ENCODE measurements at places on chromosomes 2 and 18.

DNA sequence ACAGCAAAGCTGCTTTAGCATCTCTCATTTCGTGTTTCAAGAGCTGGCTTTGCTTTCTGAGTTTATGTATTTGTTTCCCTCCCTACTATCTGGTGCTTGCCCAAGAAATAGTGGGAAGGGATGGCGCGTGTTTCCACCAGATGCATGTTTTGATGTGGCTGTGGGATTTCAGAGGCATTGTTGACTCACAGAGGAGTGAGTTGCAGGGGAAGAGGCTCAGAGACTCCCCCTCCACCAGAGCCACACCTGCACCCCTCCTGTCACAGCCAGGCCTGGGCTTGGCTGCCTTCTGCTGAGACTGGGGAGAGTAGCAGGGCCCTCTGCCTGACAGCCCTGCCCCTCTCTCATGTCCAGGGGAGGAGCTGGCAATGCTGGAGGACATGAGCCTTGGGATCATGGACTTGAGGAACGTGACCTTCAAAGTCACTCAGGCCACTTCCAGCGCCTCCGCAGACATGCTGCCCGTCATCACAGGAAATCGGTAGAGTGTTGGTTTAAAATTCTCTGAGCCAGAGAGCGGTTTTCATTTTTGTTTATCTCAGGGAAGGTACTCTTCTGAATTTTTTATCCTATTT is 42.9 kb downstream of the COA5 start:
- DNase-seq: no peak

DNA sequence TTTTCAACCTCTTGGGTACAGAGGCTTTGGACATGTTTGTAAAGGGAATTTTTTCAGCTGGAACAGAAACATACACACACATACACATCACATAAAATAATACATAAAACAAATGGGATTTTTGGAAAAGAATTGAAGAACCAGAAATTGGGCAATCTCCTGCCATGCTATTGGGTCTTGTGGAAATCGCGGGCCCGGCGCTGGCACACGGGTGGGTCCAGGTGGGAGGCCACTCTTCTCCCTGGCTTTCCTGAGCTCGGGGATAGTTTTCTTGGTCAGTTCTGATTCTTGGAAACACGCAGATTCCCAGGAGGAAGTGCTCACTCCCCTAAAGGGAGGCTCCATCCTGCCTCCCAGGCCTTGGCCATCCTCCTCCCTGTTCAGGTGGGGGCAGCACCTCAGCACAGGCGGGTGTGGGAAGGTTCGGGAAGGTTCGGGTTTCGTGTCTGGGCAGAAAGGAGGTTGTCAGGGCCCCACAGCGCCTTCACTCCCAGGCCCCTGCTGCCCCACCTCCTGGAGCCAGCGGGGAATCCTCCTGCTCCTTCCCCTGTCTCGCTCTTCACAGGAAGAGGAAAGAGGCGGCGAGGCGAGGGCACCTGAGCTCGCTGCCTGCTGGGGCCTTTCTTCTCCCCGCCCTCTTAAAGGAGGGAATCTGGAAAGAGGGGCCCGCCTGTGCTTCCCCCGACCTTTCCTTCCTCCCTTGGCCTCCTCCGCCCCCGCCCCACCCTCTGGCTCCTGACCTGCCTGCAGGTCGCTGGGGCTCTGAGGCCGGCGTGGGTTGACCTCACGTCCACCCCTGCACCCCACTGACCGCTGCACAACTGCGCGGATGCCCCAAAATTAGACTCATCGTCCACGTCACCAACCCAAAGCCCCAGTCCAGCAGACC is 97.8 kb upstream of the PXDN start:
- no peak for DNase-seq

DNA sequence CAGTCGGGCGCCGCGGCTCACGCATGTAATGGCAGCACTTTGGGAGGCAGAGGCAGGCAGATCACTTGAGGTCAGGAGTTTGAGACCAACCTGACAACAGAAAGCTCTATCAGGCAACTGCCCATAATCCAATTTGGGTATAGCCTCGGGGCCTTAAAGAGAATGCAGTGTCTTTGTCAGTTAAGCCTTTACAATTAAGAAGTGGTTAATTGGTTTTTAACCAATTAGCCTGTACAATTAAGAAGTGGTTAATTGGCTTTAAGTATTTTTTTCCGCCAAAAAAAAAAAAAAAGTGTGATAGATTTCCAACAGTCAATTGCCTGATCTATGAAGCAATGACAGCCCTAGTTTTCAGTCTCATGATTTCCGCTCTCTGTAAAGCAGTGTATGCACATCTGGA is 74.6 kb upstream of the NARS1 start:
- no peak for DNase-seq

- no peak for DNase-seq
Measured at GRCh38 chr18:26618135-26618534, 69.8 kb upstream of the KCTD1 start.

DNA sequence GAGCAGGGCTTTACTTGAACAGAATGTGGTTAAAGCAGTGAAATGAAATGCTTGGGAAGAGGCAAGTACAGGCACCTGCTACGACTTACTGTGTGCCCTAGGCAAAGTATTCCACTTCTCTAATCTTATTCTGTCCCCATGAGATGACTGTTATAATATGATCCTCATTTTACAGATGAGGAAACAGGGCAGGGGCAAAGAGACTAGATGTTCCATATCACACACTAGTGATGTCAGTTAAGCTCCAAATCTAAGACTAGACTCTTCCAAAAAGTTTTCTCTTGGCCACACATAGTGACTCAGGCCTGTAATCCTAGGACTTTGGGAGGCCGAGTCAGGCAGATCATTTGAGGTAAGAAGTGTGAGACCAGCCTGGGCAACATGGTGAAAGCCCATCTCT is 235.0 kb downstream of the SETBP1 start:
- DNase-seq: no peak

DNA sequence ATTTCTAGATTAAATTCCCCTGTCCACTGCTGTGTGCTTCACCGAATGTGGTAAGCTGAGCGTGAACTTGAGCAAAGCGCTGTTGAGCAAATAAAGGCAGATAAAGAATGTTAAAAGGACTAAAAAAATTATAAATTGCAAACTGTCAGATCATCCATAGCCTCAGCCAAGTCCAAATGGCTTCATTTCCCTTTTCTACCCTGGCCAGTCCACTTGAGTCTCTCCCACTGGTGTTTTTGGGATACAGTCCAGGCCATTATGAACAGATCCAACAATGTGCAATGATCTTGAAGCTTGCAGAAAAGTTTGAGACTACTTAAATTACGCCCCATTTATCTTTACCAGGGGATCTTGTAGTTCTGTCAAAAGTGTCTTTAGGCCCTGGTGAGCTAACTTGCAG is 254.6 kb upstream of the PIK3C3 start:
- DNase-seq: no peak

DNA sequence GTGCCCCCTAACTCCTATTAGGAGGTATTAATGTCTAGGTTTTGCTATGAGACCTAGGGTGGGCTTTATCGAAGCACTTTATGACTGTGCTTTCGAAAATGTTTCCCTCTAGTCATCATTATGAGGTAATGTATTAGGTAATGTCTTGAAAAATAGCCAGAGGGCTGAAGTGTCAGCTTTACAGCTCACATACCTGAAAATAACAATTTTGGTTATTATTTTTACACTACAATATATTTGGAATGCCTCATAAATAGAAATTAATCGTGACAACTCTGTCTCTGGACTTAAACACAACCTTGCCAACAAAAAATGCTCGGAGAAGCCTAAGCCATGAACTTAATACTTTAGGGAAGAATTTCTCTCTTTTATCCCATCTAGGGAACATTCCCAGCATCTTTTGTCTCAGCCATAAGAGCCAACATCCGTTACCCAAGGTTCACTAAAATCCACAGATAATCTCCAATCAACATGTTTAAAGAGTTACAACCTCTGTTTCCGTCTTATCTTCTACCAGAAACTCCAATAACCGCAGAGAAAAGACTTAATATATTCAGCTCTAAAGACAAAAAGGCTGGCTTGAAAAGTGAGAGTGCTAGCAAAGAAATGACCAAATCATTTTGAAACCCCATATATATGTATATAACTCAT is 130.9 kb upstream of the RND3 start:
- DNase-seq: no peak

DNA sequence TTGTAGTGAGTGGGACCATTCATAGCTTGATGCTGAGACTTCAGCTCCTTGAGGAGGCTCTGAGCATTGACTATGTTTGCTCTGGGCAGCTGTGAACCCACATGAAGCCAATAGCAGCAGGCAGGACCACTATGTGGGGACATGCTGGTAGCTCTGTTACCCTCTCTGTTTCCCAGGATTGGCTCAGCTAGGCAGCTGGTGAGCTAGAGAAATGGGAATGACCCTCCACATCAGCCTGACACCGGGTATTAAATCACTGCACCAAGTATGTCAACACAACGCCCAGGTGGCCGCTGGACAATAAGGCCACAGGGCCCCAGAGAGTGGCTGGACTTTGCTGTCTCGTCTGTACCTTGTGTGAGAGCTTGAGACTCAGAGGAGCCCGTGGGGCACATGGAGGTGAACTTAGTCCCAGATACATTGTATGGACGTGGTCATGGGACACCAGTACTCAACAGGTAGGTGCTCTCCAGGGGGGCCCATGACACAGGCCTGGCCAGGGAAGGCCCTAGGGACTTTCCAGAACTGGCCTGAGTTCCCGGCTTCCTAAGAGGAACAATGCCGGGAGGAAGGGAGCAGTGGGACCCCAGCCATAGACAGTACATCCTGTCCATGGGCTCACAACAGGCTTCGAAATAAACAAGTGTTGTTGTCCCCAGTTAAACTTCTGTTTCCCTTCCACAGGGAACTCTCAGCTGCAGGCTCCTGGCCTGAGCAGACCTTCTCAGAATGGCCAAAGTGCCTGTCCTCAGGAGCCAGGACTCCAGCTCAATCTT is 35.2 kb downstream of the HS1BP3 start:
- DNase-seq: no peak

DNA sequence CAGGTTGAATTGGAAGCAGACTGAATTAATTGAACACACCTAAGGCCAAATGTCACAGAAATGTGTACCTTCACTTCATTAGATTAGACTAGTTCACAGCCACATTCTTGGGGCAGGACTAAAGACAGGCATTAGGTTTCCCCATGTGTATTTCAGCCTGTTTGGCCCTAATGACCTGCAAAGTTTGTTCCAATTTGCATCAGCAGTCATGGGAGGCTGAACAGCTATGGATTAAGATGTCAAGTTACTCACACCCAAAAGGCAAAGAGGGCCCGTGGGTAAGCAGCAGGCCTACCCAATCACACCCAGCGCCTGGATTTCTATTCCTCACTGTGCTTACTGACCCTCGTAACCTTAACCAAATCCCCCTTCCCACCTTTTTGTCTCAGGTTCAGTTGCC is 99.6 kb upstream of the RIOK3 start:
- no peak for DNase-seq

DNA sequence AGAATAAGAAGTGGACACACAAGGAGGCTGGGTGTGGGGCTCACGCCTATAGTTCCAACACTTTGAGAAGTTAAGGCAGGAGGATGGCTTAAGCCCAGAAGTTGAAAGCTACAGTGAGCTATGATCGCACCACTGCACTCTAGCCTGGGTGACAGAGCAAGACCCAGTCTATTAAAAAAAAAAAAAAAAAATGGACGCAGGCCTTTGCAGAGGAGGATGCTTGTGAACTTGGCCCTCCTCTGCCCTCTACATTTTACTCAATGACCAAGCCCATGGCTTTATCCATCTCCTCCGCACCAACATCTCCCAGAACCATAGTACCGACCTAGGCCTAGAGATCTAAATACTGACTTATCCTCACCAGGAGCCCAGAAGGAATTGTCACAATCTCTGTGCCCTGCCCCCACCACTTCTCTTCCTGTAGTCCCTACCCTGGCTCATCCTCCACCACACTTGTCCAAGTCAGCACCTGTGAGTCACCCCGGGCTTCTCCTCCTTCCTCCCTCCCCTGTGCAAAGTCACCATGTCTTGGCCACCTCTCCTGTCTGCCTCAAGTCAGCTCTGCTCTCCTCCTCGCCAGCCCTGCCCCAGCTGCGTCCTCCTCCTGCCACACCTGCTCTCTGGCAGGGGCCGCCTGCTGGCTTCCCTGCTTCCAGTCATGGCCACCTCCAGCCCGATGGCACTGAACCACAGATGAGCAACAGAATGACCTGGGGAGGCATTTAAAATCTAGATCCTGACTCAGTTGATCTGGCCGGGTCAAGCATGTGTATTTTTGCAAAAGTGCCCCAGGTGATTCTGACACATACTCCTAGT is 35.8 kb upstream of the ASPRV1 start:
- DNase-seq: no peak

DNA sequence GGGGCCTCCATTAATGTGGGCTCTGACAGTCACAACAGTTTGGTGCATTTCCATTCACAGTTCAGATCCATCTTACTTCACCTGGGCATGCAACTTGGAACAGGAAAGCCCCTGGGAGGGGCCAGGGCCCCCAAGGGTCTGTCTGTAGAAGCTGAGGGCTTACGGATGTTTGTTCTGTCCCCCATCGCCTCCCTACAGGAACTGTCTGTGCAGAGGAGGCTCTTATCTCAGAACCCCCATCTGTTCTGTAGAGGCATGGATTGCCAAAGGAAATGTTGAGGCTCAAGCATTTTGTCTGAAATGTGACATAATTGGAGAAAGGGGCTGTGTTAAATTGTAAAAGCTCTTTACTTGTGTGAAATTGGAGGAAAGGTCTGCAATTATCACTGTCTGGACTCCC is 334.3 kb downstream of the CLIP4 start:
- DNase-seq: no peak

- DNase-seq: no peak
Measured at GRCh38 chr2:113081488-113082210, 13.9 kb downstream of the IL1F10 start.

DNA sequence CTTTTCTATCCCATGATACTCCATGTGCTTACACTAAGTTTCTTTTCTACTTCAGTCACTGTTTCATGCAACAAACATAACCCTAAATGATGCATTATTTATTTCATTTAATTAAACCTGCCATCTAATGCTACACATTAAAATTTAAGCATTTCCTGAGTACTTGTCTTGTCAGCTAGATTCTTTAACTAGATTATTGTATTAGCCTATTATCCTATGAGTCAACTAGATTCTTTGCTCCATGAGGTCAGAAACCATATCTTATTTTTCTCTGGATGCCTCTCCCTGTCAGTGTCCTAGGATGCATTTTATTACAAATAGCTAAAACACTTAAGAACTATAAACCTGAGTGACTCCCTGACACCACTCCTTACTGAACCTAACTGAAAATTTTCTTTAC is 652.4 kb downstream of the SLC4A3 start:
- no peak for DNase-seq

GRCh38 chr18:68734308-68734707 is 19.4 kb upstream of the TMX3 start:
- DNase-seq: no peak

DNA sequence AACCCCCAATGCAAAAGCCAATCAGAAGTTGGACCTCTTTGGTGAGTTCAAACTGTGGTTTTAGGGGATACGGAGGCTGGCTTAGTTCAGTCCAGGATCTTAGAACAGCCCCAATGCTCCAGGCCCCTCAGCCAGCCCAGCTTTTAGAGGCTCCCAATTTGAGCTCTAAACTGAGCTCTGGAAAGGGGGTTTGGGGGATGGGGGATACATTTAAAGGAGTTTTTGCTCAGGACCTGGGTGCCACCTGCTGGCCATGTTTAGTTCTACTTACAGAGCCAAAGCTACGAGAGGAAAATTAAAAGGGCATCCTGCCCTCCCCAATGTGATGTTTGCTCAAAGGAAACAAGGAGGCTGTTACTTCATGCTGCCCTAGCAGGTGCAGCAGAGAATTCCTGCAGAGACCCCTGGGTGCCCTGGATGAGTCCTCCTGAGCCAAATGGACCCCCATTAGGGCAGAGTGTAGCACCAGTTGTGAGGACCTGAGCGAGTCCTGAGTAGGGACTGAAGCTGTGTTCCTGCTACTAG is 15.9 kb upstream of the TMEM214 start:
- DNase-seq: peak; percentile 23
